ENCODE measurements at places on chromosomes 2 and 18. TPM values are rescaled to one million over a fixed set of nuclear protein-coding genes. Genes with fewer than 3 reads are reported as not detected.

Gene LIPG
- total RNA-seq: 0.34 TPM

Gene SAG
- total RNA-seq: not detected

Gene UGT1A10
- total RNA-seq: not detected

Gene PDE1A
- 0.31 TPM for total RNA-seq

Gene POTEE
- total RNA-seq: not detected

Gene TWIST2
- total RNA-seq: 8.2 TPM

Gene CWC22
- total RNA-seq: 9.8 TPM

Gene EVA1A
- total RNA-seq: 8.2 TPM

Gene GPR55
- not detected for total RNA-seq

Gene MERTK
- total RNA-seq: 2.2 TPM

Gene RTP5
- total RNA-seq: not detected

Gene SLC9A2
- 3.0 TPM for total RNA-seq

Gene TUBA3E
- total RNA-seq: 4.6 TPM

Measured in A549 treated with Hydrocortisone at 1 μM for 4 hours (cell line).